Activated CD8-positive, alpha-beta memory T cell treated with anti-CD3 and anti-CD28 coated beads for 1 hour (primary cell): ENCODE measurements at places on chromosomes 5 and 9.

GRCh38 chr5:42436051-42436450 lies 12.8 kb downstream of the GHR start:
- no peak for DNase-seq

GRCh38 chr5:10662083-10662482 lies 98.2 kb downstream of the ANKRD33B start:
- no peak for DNase-seq

GRCh38 chr9:125568621-125569020 lies 138.4 kb downstream of the MAPKAP1 start:
- no peak for DNase-seq

GRCh38 chr9:130292106-130292505 lies 26.5 kb downstream of the HMCN2 start:
- DNase-seq = no peak
